ENCODE measurements at places on chromosomes 5 and 9.

- no peak for DNase-seq
Measured at GRCh38 chr9:78306222-78307076, 9.5 kb downstream of the PSAT1 start.

DNA sequence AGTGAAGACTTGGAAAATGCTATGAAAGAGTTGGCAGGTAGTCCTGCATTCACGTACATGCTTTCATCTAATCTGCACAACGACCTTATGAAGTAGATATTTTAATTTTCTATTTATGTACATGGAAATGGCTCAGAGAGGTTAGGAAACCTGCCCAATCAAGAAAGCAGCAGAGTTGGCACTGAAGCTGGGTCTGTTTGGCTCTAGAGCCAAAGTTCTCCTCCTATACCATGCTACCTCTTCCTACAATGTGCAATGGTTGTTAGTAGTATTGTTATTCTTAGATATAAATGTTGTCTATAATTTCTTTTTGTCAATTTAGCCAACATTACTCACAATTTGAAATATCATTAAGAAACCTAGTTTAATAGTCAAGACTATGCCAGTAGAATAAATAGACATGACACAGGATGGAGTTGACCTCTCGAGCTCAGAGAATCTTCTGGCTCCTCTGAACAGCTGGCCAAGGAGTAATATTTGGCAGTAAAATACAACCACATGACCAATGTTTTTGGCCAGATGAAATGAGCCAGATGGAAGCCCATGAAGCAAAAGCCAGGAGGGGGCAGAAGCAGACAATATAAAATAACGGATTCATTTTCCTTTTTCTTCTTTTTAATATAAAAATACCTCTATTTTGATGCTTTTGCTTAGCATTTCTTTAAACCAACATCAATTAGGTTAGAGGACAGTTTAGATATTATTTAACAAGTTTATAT lies 542.3 kb downstream of the PDE4D start:
- DNase-seq = no peak

- no peak for DNase-seq
Measured at GRCh38 chr5:66239034-66239433, 94.9 kb downstream of the SREK1 start.

GRCh38 chr9:94931740-94932139 lies 205.2 kb downstream of the AOPEP start:
- DNase-seq = no peak

GRCh38 chr9:105026451-105026850 lies 98.5 kb upstream of the ABCA1 start:
- DNase-seq = no peak

GRCh38 chr9:37650873-37651768 lies at the start of gene FRMPD1:
TSS of gene FRMPD1 (plus strand) at chr9:37650954. CDS start at chr9:37692642, 41,688 bp downstream.
- DNase-seq = peak; percentile 26

DNA sequence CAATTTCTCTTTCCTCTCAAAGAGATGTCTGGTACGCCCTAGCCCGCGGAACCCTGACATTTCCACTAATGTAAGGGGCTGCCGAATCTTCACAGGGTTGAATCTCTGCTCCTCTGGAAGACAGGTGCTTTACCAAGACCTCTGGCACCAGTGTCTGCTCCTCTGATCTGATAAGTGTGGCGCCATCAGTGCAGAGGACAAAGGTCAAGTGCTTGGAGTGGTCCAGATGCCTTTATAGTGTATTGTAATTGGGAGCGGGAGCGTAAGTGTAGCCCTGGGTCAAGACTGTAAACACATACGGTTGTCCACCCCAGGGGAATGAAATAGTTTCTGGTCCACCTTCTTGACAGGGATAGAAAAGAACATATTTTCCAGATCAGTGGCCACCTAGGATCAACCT lies 17.7 kb downstream of the ADAMTSL2 start:
- DNase-seq = no peak

- DNase-seq = no peak
Measured at GRCh38 chr9:5435912-5436311, 1.8 kb downstream of the PLGRKT start.

- DNase-seq = no peak
Measured at GRCh38 chr9:113931140-113931539, 55.0 kb downstream of the ZNF618 start.

DNA sequence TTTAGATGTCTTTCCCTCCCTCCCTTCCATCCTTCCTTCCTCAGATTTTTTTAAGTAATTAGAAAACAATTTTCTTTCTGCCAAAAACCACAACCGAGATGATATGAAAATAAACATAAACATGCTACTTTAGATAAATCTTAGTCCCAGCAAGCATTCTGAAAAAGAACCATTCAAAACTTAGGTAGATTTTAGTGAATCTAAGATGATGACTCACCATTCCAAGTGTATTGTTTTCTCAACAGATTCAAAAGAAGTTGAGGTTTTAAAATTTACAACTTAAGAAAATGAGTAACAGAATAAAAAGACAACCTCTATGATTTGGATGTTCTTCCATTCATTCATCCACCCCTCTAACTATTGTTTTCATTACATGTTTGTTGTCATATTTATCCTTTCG lies 465.1 kb downstream of the PDE4D start:
- no peak for DNase-seq

- DNase-seq = no peak
Measured at GRCh38 chr5:56006600-56006999, 11.8 kb upstream of the IL6ST start.

DNA sequence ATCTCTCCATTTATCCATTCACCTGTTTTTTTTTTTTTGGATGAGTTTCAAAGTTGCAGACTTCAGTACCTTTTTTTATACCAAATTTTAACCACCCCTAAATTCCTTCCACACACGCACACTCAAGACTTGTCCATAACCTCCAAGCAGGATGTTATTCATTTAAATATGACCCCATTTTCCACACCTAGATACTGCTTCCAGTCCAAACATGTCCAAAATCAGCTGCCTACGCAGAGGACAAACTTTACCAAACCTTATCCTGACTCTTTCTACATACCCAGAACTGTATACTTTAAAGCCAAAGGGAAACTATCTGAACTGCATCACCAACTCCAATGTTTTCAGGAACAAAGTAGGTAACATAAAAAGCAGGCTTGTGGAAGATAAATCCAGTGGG lies 36.0 kb upstream of the FYB1 start:
- no peak for DNase-seq
